Uterus (tissue), 4 donors: ENCODE measurements at places on chromosomes 1 and 21. TPM values are rescaled to one million over a fixed set of nuclear protein-coding genes. Genes with fewer than 3 reads are reported as not detected.

DNA sequence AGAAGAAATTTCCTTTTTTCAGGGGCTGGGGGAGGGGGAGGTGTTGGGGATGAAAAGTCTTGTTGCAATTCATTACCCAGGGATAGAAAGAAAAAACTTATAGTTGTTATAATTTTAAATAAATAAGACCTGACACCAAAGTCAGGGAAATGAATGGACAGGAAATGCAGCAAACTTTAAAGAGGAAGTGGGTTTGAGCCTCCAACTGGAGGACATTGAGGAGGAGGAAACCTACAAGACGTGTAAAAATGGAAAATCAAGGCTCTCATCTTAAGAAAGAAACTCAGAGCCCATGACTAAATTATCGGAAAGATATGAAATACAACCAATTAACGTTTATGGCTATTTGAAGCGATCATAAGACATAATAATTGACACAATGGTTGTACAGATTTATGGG is 54.4 kb downstream of the NIBAN1 start:
- no peak for DNase-seq

DNA sequence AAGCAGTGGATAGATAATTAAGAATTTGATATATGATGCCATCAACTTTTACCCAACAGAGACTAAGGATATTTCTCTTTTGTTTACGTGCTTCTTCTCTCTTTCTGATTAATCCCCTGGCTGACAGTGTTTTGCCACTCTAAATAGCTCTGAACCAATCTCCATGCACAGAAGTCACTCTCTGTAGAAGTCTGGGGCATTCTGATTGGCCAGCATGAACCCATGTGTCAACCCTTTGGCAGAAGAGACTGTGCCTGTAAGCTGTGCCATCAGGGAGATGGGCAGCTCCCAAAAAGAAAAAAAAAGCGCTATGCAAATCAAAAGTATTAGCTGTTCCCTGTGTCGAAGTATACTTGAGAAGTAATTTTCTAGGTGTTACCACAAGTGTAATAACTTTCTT is 34.1 kb upstream of the NRIP1 start:
- DNase-seq, result no peak

GRCh38 chr21:39613041-39613934 is 548 bp downstream of the B3GALT5 start:
- no peak for DNase-seq

GRCh38 chr1:1069056-1069710 is 4.9 kb downstream of the RNF223 start:
- peak; percentile 32 for DNase-seq

DNA sequence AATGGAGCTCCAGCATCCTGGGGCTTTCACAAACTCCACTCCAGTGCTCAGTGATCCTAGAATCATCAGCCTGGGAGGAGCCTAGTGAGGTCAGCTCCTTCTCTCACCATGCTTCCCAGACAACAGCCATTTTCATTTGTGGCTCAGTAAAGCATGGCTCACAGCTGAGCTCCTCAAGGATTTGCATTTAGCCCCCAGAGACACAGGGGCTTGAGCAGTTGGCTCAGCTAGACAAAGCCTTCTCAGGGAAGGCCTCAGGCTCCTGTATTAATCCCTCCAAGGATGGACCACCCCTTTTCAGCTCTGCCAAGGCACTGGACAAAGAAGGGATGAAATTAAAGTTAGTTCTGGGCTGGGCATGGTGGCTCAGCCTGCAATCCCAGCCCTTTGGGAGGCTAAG is 39.5 kb downstream of the ERI3 start:
- no peak for DNase-seq

- no peak for DNase-seq
Measured at GRCh38 chr1:169853341-169853740, 40.4 kb downstream of the SCYL3 start.

DNA sequence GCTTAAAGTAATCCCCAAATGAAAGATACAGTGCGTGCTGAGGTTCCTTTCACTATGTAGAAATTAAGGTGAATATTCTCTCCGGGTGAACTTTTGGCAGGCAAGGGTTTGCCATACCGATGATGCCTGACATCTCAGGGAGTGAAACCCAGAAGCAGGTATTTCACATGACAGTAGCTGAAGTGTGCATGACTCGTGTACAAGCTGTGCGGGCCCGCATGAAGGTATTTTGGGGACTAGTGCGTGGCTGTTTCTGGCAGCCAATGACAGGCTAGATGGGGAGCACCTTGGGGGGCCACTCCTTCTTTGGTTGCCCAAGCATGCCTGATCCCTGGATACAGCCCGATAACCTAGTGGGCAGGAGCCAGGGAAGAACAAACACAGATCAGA is 569.0 kb downstream of the SMYD3 start:
- DNase-seq, result no peak

DNA sequence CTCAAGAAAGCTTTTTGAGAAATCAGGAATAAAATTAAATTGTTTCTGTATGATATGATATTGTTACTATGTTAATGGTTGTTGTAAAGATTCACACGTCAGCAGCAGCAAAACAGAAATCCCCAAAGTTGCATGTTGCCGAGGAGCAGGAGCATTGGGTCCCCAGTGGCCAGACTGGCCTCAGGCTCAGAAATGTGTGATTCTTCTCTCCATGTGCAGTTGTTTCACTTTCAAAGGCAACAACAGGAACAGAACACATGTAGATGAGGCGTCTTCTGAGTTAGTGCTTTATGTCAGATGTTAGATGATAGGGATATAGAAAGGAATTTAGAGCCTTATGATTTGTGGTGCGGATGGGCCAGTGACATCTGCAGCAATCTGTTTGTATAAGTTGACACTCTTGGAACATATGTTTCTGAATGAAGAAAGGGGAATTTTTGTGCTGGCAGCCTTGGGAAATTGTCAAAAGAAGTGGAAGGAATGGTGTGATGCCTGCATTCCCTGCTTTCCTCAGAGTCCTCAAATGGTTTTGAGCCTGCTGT is 2.1 kb upstream of the TTLL7 start:
- no peak for DNase-seq

DNA sequence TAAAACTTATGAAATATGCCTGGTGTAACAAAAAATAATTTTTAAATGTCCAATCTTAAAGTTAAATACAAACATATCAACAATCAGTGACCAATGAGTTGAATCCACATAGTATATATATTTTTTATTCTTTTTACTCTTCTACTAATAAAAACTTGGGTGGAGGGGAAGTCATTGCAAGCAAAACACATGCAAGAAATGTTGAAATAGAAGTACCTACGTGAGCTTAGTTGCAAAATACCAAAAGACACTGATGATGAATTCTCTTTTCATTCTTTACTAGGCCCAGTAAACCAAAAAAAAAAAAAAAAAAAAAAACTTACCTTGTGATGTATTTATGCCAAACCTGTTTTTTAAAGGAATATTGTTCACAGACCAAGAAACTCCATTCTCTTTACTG is 26.4 kb upstream of the PLA2G4A start:
- DNase-seq, result no peak

GRCh38 chr1:9652379-9653209 is 1.1 kb downstream of the PIK3CD start:
- no peak for DNase-seq

- no peak for DNase-seq
Measured at GRCh38 chr1:26768755-26769154, 19.0 kb upstream of the PIGV start.

- DNase-seq, result no peak
Measured at GRCh38 chr1:61851849-61852669, 109.8 kb downstream of the PATJ start.

Gene C1orf141
- not detected for total RNA-seq

Gene HRNR
- not detected for total RNA-seq

Gene SELL
- total RNA-seq, result 0.29 TPM

Gene SLC1A7
- total RNA-seq, result 0.24 TPM
